ENCODE measurements at places on chromosomes 2 and 18. TPM values are rescaled to one million over a fixed set of nuclear protein-coding genes. Genes with fewer than 3 reads are reported as not detected.
A peak's percentile ranks its signal among the peaks of the same experiment; 100 is the strongest.

RSAD2 gene
- not detected for polyA plus RNA-seq

MALL gene
- polyA plus RNA-seq, result 115 TPM

DNER gene
- polyA plus RNA-seq, result 4.2 TPM

KIF1A gene
- polyA plus RNA-seq, result 0.26 TPM

SP9 gene
- polyA plus RNA-seq, result 3.2 TPM

ALPI gene
- not detected for polyA plus RNA-seq

DYNAP gene
- not detected for polyA plus RNA-seq

SLC9A4 gene
- not detected for polyA plus RNA-seq

SMPD4 gene
- 54.6 TPM for polyA plus RNA-seq

COL6A3 gene
- polyA plus RNA-seq, result 0.10 TPM

DNA sequence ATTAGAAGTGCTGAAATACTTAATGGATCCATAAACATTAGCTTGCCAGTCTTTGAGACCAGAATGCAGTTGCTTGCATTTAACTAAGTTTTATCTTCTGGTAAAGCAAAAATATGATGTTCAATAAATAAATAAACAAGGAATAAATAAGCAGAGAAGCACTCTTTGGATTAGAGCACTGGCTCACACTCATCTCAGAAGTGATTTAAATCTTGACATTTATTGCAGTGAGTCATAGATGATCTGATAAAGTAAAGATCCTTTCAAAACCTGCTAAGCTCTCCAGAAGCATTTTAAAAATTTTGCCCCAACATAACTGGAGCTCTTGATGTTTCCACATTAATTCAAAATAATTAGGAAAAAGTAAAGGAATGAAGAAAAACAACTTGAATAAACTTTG, 66.8 kb downstream of the KYNU start:
- peak; percentile 39 for DNase-seq

DNA sequence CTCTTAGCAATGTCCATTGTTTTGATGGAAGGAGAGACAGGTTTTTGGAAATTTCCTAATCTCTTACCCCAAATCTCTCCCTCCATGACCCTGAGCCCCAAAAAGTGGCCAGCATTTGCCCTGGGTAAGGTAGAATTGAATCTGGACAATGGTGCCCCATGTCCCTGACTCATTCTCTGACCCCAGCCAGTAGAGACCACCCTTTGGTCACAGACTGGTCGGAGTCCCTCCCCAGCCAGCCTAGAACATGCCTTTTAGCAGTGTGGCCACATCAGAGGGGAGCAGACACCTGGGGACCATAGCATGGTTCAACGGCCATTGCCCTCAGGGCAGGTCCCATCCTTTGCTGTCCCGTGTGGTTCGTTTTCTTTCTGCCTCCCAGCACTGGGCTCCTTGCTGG, 6.5 kb upstream of the NT5DC4 start:
- no peak for DNase-seq

- DNase-seq, result no peak
These were observed 99.9 kb downstream of the PXDN start for GRCh38 chr2:1644427-1644826.

- DNase-seq, result peak; percentile 10
These were observed 34.4 kb upstream of the TRAPPC8 start for GRCh38 chr18:31977270-31977872.

- DNase-seq, result peak; percentile 50
These were observed 2.0 kb upstream of the TRPM8 start for GRCh38 chr2:233915128-233915527.

GRCh38 chr2:20416723-20417122, 30.2 kb upstream of the RHOB start:
- no peak for DNase-seq

DNA sequence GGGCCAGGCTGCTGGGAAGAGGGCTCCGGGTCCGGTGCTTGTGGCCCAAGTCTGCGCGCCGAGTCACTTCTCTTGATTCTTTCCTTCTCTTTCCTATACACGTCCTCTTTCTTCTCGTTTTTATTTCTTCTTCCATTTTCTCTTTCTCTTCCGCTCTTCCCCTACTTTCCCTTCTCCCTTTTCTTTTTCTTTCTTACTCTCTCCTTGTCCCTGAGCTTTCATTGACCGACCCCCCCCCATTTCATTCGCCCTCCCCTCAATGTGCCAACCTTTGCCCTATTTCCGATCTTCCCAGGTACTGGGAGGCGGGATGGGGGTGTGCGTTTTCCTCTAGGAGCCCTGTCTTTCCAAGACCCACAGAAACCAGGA, 1.8 kb downstream of the ONECUT2 start:
- DNase-seq, result no peak

DNA sequence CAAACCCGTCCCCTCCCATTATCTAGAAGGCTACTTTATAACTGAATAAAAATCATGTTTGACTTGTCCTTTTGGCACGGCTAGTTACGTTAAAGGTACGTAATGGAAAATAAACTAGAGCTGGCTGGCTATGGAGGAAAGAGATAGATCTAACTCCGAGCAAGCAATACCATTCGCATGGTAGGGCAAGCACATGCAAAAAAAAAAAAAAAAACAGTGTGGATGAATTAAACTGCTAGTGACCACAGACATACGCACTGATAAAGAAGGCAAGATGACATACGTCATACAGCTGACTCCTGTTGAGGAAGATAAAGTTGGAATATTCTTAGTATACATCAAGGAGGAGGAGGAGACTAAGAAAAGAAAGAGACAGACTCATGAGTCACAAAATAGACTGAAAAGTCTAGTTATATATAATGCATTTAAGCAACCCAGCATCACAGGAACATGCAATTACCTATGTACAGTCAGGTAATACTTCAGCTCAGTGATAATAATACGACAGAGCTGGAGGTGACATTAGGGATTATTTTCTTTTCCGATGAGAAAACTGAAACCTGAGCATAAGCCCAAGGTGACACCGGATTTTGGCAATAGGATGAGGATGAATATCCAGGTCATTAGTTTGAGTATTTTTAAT, 37.9 kb upstream of the NARS1 start:
- DNase-seq, result no peak

GRCh38 chr18:79560042-79560860, 119.4 kb upstream of the CTDP1 start:
- DNase-seq, result no peak

- DNase-seq, result peak; percentile 51
These were observed 262.0 kb upstream of the RASGRP3 start for GRCh38 chr2:33214436-33214835.

GRCh38 chr18:45379903-45380302, 235.4 kb upstream of the SLC14A2 start:
- no peak for DNase-seq

- DNase-seq, result no peak
These were observed 32.9 kb downstream of the SERPINB7 start for GRCh38 chr18:63808125-63808524.

DNA sequence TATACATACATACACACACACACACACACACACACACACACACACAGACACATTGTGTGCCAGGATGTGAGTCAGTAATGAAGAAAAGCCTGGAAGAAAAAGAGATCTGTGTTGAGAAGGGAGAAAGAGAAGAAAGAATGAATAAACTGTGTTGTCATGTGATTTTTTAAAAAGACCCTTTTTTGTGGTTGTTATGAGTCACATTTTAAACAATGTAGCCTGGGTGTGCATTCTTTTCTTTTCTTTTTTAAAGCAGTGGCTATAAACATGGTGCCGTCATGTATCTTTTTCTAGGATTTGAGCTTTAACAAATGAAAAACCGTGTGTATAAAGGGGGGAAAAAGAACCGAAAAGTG, 87.2 kb downstream of the NRP2 start:
- DNase-seq, result no peak

DNA sequence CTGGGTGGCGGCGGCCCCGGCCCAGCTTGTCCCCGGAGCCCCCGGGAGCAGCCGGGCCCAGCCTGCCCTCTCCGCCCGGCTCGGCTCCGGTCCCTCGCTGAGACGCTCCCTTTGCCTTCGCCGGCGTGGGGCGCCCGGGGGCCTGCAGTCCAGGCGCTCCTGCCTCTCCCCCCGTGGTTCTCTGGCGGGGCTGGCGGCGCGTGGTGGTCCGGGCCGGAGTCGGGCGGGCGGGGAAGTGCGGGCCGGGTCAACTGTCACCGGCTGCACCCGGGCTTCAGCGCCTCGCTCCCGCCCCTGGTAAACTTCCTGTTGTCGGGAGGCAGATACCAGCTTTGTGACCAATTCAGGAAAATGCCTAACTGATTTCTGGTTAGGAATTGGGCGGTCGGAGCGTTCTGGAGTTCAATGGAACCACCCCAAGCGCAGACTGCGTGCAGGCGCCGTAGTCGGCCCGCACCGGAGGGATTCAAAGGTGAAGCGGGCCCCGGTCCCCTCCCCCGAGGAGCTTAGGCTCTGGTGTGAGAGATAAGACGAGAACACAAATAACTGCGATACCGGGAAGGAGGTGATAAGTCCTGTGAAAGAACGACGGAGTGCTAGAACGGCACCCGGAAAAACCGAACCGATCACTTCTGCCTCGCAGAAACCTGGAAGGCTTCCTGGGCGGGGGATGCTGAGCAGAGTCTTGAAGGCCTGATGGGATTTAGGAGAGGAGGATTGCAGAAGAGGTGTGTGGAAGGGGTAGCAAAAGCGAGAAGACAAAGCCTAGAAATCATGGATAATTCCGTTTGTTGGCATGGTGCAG, 891 bp downstream of the CAB39 start:
- no peak for DNase-seq

DNA sequence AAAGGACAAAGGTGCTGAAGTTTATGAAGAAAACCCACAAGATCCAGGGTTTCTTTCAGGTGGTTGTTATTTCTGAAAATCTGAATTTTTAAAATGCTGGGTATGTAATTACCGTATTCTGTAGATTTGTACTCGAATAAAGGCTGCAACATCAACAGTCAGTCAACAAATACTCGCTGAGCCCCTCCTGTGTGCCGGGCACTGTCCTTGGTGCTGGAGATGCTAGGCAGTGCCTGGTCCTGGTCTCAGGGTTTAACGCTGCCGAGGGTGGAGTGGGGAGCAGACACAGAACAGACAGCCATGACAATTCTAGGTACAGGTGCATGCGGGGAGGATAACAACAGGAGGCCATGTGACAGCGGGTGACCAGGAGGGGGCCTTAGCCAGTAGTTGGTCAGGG, 27.2 kb upstream of the PDIA6 start:
- DNase-seq, result no peak

DNA sequence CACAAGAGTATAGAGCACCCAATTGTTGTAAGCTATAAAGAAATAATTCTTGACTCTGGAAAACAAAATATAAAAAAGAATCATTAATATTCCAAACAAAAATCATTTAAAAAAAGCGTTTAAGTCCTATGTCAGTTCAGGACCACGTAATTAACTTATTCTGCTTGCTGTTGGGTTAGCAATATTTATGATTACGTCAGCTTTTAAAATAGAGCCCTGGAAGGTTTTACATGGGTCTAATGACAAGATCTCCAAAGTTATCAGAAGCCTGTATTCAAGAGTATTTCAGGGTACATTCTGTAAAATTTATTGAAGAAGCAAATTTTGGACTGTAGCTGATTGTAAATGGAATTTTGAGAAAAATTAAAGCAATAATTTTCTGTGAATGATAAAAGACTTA, 521.6 kb downstream of the DCC start:
- no peak for DNase-seq

- DNase-seq, result no peak
These were observed at the start of gene GPR148 for GRCh38 chr2:130728549-130729316. GPR148 (plus strand) TSS chr2:130729070; CDS start chr2:130729152, 82 bp downstream.

DNA sequence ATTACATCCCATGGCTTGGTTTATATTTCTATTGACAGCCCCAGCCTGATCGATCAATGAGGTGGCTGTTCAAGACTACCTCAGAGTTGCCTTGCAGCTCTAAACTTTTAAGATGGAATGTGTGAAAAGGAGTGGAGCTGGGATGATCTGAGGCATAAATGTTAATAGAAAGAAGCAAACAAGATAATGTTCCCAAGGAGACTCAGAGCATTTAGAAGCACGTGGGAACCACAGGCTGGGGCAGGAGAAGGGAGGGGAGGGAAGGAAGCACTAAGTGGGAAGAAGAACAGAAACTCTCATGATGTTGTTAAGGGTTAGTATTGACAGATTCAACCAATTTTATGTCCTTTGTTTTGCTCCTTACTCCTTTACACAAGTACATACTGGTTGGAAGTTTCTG, 28.8 kb upstream of the LRATD1 start:
- DNase-seq, result no peak

DNA sequence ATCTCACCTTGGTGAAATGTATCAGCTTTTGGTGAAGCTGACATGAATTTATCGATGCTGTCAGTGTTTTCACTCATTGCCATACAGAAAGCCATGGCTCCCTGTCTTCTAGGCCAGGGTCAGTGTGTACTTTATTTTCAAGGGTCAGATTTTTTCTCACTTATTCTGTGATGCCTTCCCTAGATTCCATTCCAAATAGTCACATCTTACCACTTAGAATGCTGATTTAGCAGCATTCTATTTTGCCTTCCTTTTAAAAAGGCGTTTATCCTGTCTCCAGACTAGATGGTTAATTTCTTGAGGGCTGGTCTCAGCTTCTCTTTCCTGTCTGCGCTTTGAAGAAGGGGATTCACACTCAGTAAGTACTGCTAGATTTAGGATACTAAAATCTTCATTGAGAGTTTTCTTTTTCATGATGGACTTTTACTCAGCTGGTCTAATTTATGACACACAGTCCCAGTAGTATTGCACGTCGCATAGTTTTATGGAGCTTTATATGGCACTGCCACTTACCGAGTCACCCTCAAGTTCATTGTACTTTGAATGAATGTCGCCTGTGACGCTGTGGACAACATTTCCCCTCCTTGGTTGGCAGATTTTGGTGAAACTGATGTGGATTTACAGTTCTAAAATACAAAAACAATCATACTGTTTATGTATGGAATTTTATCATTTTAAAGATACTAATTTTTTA, 194.0 kb downstream of the ZNF407 start:
- no peak for DNase-seq

DNA sequence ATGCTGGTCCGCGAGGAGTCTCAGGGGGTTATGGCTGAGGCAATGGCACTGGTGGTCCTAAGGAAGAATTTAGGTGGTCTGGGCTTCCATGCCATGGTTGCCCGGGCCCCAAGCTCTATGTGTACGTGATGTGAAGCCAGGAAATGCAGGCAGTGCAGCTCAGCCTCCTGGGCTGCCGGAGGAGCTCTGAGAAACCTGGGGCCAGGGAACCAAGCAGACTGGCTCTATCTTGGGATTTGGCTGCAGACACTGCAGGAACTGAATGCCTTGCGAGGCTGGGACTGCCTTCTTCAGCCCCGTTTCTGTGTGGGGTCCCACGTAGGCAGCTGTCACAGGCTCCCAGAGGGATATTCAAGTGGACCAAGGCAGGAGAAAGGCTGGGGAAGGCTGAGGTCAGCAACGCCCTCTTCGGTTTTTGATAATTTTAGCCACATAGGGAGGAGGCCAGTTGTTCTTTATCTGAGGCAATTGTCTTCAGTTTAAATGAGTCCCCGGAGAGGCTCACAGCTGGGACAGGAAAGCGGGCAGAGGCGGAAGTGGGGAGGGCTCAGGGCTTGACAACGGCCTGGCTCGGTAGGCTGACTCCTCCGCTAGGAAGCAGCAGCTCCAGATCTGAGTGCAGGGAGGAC, 77.7 kb downstream of the RHOB start:
- no peak for DNase-seq
